Left ventricle myocardium inferior (tissue), 1 donor: ENCODE measurements at places on chromosomes 4 and X. TPM values are rescaled to one million over a fixed set of nuclear protein-coding genes. Genes with fewer than 3 reads are reported as not detected.
A peak's percentile ranks its signal among the peaks of the same experiment; 100 is the strongest.

DNA sequence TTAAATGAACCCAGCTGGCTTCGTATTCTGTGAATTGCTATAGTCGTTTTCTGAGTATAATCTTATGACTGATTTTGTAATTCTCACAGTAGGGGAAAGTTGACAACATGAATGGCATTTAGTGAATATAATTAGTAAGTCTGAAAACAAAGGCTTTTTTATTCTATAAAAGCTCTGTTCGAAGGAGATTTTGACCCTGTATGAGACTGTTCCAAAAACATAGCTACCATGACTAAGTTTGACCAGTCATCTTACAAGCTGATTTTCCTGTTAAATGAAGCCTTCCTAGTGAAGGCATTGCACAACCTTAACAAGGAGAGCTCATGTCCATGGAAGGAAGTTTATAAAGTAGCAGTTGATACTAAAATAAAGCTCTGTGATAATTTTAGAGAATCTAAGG, 242.3 kb downstream of the RPA4 start:
- no peaks in the 10 kb centered on the region for H3K4me1 ChIP-seq
- no peaks in the 10 kb centered on the region for H3K27me3 ChIP-seq

GRCh38 chr4:22607382-22607781, 85.4 kb upstream of the GBA3 start:
- no peaks in the 10 kb centered on the region for H3K36me3 ChIP-seq
- H3K27ac ChIP-seq = no peak overlapping the region
- H3K4me1 ChIP-seq = no peaks in the 10 kb centered on the region
- H3K4me3 ChIP-seq = no peak overlapping the region
- DNase-seq = peak; percentile 23

DNA sequence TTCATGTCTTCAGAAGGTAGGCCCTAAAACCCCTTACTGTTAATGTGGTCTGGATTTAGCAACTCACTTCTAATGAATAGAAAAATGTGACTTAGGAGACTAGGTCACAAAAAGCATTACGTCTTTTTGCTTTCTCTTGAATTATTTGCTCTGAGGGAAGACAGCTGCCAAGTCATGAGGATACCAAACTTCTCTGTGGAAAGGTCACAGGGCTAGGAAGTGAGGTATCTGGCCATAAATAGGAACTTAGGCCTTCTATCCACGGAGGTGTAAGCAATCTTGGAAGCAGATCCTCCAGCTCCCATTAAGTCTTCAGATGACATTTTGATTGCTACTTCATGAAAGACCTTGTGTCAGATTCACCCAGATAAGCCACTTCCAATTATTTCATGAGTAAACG, 120.6 kb downstream of the JADE1 start:
- H3K4me3 ChIP-seq = no peak overlapping the region
- H3K27ac ChIP-seq = no peak overlapping the region
- peaks cover 28% of the 10 kb centered on the region for H3K36me3 ChIP-seq
- H3K4me1 ChIP-seq = no peaks in the 10 kb centered on the region
- H3K27me3 ChIP-seq = no peaks in the 10 kb centered on the region

DRD5 gene
- total RNA-seq = not detected

- H3K36me3 ChIP-seq = no peaks in the 10 kb centered on the region
- no peak overlapping the region for H3K4me3 ChIP-seq
- H3K4me1 ChIP-seq = no peaks in the 10 kb centered on the region
- no peak overlapping the region for H3K27ac ChIP-seq
- DNase-seq = no peak
Observed at GRCh38 chrX:9163214-9163709, 129.3 kb upstream of the FAM9B start.

- H3K27me3 ChIP-seq = no peaks in the 10 kb centered on the region
- no peaks in the 10 kb centered on the region for H3K36me3 ChIP-seq
- no peak overlapping the region for H3K4me3 ChIP-seq
- peaks cover 18% of the 10 kb centered on the region for H3K4me1 ChIP-seq
- H3K27ac ChIP-seq = peak overlapping the region; percentile 27
Observed at GRCh38 chr4:6753103-6753560, 29.4 kb upstream of the KIAA0232 start.

- peaks cover 18% of the 10 kb centered on the region for H3K4me1 ChIP-seq
- peak; percentile 21 for DNase-seq
- no peaks in the 10 kb centered on the region for H3K36me3 ChIP-seq
- no peaks in the 10 kb centered on the region for H3K27me3 ChIP-seq
- H3K4me3 ChIP-seq = no peak overlapping the region
- peak overlapping the region; percentile 15 for H3K27ac ChIP-seq
Observed at GRCh38 chr4:123304151-123304964, 92.2 kb upstream of the SPRY1 start.
